Activated CD4-positive, alpha-beta T cell treated with anti-CD3 and anti-CD28 coated beads for 36 hours (primary cell): ENCODE measurements at places on chromosomes 3 and 15. TPM values are rescaled to one million over a fixed set of nuclear protein-coding genes. Genes with fewer than 3 reads are reported as not detected.

GRCh38 chr3:12992629-12993516, 80.4 kb downstream of the IQSEC1 start:
- DNase-seq = no peak

DNA sequence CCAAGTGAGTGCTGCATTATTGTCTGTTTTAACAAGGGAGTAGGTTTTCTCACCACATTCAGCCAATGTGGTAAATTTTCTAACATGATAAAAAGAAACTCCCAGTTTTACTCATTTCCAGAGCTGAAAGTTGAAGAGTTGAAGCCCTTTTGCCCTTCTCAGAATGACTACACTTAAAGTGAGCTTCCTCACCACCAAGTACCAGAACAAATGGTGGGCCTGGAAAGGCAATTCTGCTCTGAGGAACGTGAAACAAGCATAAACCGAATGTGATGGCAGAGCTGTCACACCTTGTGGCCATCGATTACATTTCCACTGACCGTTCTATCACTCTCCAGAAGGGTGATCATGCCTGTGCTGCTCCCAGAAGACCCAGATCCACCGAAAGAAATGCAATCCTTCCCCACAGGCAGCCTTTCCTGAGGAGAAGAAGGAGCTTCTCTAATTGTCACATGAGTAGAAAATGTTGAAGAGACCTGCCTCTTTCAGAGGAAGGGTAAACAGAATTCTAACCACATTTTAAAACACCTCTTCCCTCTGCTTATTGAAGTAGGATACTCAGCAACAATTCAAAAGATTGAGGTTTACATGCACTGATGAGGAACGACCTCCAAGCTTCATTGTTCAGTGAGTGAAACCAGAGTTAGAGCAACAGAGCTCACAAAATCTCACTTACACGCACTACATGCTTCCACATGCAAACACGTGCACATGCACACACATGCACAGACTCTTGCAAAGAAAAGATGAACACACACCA, 21.4 kb upstream of the CCR9 start:
- peak; percentile 55 for DNase-seq

DNA sequence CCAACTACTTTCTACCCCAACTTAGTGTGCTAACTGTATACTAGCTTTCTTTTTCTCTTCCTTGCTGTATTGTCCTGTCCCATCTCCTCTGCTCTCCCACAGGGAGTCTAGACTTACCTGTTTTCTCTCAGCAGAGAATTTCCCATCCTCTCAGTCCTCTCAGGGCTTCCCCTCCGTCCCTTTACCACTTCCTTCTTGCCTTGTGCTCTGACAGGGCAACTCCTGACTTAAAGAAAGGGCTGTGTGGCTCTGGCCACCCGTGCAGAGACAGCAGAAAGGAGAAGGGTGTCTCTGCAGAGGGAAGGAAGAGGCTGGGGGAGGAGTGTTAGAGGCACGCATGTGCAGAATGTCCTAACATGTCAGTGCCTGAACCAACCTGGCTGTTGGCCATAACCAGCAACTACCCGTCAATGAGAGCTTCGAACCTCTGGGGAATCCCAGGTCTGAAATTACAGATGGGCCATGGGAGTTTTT, at the start of gene GCSAM:
TSS of gene GCSAM (minus strand) at position 274 of the 474 bp plus-strand sequence. CDS start at position 146, 128 bp downstream.
- peak; percentile 82 for DNase-seq

- peak; percentile 63 for DNase-seq
Observed at GRCh38 chr3:187744169-187745151, 808 bp downstream of the BCL6 start.

DNA sequence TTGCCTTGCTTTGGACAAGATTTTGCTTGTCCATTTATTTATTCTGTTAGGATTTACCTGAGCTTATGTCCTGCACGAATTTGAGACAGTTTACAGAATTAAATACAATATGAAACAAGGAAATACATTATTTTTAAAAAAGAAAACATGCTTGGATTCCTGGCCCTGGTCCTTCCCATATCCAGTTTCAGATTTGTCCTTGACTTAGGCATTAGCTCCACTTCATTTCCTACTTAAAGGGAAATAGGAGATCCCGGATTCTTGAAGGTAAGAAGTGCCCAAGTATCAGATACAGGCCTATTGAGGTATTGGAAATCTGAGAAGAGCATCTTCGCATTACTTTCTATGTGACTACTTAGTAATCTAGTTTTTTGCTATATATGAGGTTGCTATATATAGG, 672.0 kb downstream of the SI start:
- DNase-seq = no peak

Gene ZNF80
- total RNA-seq = 0.23 TPM

Gene EFHB
- total RNA-seq = 0.79 TPM
